Placental epithelial cell (primary cell): ENCODE measurements at places on chromosomes 11 and 22. TPM values are rescaled to one million over a fixed set of nuclear protein-coding genes. Genes with fewer than 3 reads are reported as not detected.

CCDC89 gene
- 7.0 and 12.6 TPM in 2 replicates for total RNA-seq

RAB38 gene
- 2.0 and 2.9 TPM in 2 replicates for total RNA-seq

KDM4D gene
- total RNA-seq = 0.39 and 0.65 TPM in 2 replicates

PKDREJ gene
- total RNA-seq = under 0.01 TPM in 2 replicates

RBMXL2 gene
- not detected in 2 replicates for total RNA-seq

CARNS1 gene
- under 0.01 TPM in 1 of 2 replicates, not detected in the other for total RNA-seq

DDI1 gene
- not detected in 2 replicates for total RNA-seq

APOL5 gene
- not detected in 2 replicates for total RNA-seq

CASTOR1 gene
- 44.0 and 89.5 TPM in 2 replicates for total RNA-seq

ARHGAP42 gene
- 10.2 and 16.1 TPM in 2 replicates for total RNA-seq

ACRV1 gene
- total RNA-seq = not detected in 2 replicates

TEX54 gene
- total RNA-seq = not detected in 2 replicates

APOA1 gene
- total RNA-seq = 0.39 TPM in 1 of 2 replicates, not detected in the other

NUDT8 gene
- total RNA-seq = 5.3 and 11.8 TPM in 2 replicates

CWF19L2 gene
- 6.1 and 13.3 TPM in 2 replicates for total RNA-seq

DCDC1 gene
- total RNA-seq = under 0.01 TPM in 1 of 2 replicates, not detected in the other

PHRF1 gene
- 32.5 and 38.1 TPM in 2 replicates for total RNA-seq

P2RX6 gene
- total RNA-seq = not detected in 2 replicates

OR8G1 gene
- not detected in 2 replicates for total RNA-seq

NF2 gene
- 47.5 and 96.3 TPM in 2 replicates for total RNA-seq

APOBEC3A gene
- total RNA-seq = not detected in 2 replicates

TSPAN18 gene
- under 0.01 TPM in 1 of 2 replicates, not detected in the other for total RNA-seq

MRGPRX3 gene
- total RNA-seq = not detected in 2 replicates

RIBC2 gene
- total RNA-seq = 0.65 and 2.0 TPM in 2 replicates

FREY1 gene
- 2.7 and 3.4 TPM in 2 replicates for total RNA-seq

ZBTB16 gene
- total RNA-seq = 90.4 and 137 TPM in 2 replicates

SSTR3 gene
- total RNA-seq = not detected in 2 replicates

AQP11 gene
- total RNA-seq = 0.39 and 1.1 TPM in 2 replicates

CCDC116 gene
- total RNA-seq = 0.11 and 0.79 TPM in 2 replicates

SIDT2 gene
- total RNA-seq = 17.0 and 22.8 TPM in 2 replicates

C22orf15 gene
- 0.39 and 0.54 TPM in 2 replicates for total RNA-seq

TIGD3 gene
- total RNA-seq = 0.11 TPM in 1 of 2 replicates, not detected in the other

MYO7A gene
- total RNA-seq = 0.39 and 0.43 TPM in 2 replicates

OR52N4 gene
- total RNA-seq = 0.39 TPM in 1 of 2 replicates, not detected in the other

F2 gene
- not detected in 2 replicates for total RNA-seq

TRIM49 gene
- not detected in 2 replicates for total RNA-seq

OR5B3 gene
- total RNA-seq = not detected in 2 replicates

CDKN1C gene
- total RNA-seq = 139 and 259 TPM in 2 replicates

STT3A gene
- 133 and 339 TPM in 2 replicates for total RNA-seq

TMPRSS4 gene
- total RNA-seq = under 0.01 TPM in 1 of 2 replicates, not detected in the other

SYCE3 gene
- 0.79 TPM in 1 of 2 replicates, not detected in the other for total RNA-seq

NCF4 gene
- 0.65 and 3.5 TPM in 2 replicates for total RNA-seq

HBG2 gene
- total RNA-seq = not detected in 2 replicates

TPH1 gene
- 0.11 and 0.39 TPM in 2 replicates for total RNA-seq

TRIM48 gene
- total RNA-seq = not detected in 2 replicates

ASRGL1 gene
- total RNA-seq = not detected in 2 replicates

SLC6A5 gene
- total RNA-seq = not detected in 2 replicates

DCUN1D5 gene
- total RNA-seq = 37.3 and 75.9 TPM in 2 replicates

SEPTIN5 gene
- 5.6 and 10.6 TPM in 2 replicates for total RNA-seq

HEPN1 gene
- 0.22 TPM in 1 of 2 replicates, not detected in the other for total RNA-seq

OR56A1 gene
- not detected in 2 replicates for total RNA-seq

SYNGR1 gene
- 10.7 and 44.4 TPM in 2 replicates for total RNA-seq

DMC1 gene
- total RNA-seq = 5.0 and 5.5 TPM in 2 replicates

GSTT2 gene
- 0.79 and 3.7 TPM in 2 replicates for total RNA-seq

OR4A16 gene
- total RNA-seq = not detected in 2 replicates
